ENCODE measurements at places on chromosomes 4 and X.

GRCh38 chr4:25915353-25915705, 1.3 kb downstream of the SMIM20 start:
- no peak for DNase-seq

DNA sequence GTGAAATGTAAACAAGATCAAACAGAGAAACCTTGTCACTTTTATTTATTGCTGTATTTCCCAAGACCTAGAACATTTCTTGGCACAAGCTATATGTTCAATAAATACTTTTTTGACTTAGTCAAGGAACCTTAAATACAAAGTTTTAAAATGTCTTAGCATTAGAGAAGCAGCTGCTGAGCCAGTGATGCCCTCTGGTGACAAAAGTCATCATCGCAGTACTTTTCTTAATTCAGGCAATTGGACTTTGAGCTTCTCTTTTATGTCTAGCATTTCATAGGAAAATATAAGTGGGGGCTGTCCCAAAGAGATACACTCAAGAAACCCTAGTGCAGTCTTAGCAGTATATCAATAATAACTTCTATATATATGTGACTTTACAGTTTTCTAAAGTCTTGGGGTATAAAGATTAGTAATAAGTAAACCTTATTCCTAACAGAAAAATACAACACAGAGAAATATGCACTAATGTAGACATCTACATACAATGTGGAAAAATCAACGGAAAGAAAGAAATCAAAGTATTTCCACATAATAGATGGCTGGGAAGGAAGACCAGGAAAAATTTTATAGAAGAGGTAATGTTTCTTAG, 118.4 kb downstream of the DTHD1 start:
- peak; percentile 48 for DNase-seq

DNA sequence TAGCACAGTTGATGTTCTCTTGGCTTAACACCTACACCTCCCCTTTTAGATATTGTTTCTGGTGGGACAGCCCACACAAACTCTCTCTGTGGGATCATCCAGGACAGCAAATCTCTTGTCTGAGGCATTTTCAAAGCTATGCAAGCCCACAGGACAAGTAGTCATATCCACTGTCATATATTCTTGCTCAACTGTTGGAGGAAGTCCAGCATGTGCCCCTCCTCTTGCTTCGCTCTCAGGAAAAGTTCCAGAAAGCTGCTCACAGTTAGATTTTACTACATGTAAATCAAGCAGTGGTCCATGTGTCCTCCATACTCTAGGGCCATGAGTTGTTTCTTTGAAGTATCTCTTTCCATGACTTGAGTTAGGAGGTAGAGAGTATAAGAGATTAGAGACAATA, 260.7 kb downstream of the INPP4B start:
- DNase-seq: no peak

DNA sequence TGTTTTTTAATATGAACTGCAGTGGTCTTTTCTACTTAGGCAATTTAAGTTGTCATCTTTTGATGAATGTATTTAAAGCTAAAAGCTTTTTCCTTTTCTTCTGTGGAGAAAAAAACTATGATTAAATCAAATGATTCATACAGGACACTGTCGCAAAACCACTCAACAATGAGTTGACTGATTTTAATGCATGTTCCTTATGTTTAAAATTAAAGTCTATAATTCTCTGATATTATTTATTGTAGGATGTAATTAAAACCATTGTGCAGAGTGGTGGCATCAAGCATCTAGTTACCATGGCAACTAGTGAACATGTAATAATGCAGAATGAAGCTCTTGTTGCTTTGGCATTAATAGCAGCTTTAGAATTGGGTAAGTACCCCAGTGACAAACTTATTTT, 172.5 kb downstream of the RAP1GDS1 start:
- DNase-seq: no peak

GRCh38 chr4:36420111-36420679, 138.8 kb downstream of the DTHD1 start:
- no peak for DNase-seq

DNA sequence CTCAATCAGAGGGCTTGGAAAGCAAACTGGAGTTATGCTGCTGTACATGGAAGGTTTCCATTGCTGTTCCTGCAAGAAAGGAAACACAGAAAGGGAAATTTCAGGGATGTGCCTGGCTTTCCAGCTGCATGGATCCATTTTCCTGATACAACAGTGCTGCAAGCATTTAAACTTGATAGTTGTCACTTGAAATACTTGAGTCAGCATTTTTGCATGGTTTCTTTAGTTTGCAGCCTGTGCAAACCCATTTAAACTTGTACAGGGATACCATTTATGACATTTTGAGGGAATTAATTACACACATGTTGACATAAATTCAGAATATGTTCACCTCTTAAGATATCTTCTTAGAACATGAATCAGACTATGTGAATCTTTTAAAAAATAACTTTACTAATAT, 131.1 kb upstream of the RASGEF1B start:
- no peak for DNase-seq

- no peak for DNase-seq
Observed at GRCh38 chr4:164377277-164377676, 376.7 kb upstream of the SMIM31 start.

- no peak for DNase-seq
Observed at GRCh38 chr4:177558995-177559394, 116.8 kb upstream of the AGA start.

GRCh38 chrX:71098302-71098701, 2.7 kb downstream of the FOXO4 start:
- peak; percentile 67 for DNase-seq

DNA sequence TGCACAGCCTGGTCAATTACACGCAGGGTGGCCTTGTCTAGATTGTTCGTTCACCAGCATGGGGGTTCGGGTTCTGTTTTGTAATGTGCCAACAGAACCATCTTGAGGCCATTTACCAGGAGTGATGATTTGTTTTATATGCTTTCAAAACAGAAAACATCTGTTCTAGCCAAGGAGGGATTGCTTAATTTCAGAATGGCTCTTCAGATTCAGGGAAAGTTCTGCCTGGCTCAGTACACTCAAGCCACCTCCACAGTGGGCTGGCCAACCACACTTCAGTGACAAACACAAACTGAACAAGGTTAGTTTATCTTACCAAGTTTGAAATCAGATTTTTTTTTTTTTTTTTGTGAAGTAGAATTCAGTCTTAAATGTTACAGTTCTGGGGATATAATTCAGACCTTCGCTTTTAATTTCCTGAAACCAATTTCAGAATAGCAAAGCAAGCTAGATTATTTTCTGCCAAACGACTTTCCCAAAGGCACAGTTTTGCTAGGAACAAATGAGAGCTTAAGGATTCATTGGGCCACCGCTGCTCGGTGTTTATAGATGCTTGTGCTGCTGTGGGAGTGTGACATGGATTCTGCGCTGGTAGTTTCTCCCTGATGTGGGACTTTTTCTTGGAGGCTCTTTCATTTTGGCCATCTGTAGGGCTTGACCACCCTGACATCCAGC, 23.4 kb downstream of the SMS start:
- DNase-seq: no peak

- DNase-seq: no peak
Observed at GRCh38 chr4:4666187-4666586, 124.3 kb upstream of the STX18 start.

DNA sequence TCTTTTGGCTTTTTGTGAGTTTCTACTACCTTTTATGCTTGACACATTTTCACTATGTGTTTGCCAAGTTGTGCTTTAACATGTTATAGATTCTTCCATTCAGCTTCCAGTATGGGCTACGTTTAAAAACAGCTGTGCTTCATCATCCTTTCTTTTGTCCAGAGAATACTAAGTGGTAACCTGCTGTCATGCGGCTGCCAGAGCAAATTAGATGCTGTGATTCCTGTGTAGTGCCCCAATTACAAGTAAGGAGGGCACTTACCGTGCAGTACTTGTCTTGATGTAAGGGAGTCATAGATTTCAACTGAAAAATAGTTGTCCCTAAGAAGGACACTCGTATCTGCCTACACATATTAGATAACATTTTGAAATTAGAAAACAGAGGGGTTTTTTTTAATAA, 531.8 kb upstream of the GALNTL6 start:
- no peak for DNase-seq

GRCh38 chr4:16123356-16124084, 39.7 kb upstream of the PROM1 start:
- no peak for DNase-seq

GRCh38 chrX:63720293-63720692, 64.7 kb downstream of the ARHGEF9 start:
- no peak for DNase-seq

GRCh38 chrX:54808109-54808604, 612 bp downstream of the MAGED2 start:
- peak; percentile 3 for DNase-seq

DNA sequence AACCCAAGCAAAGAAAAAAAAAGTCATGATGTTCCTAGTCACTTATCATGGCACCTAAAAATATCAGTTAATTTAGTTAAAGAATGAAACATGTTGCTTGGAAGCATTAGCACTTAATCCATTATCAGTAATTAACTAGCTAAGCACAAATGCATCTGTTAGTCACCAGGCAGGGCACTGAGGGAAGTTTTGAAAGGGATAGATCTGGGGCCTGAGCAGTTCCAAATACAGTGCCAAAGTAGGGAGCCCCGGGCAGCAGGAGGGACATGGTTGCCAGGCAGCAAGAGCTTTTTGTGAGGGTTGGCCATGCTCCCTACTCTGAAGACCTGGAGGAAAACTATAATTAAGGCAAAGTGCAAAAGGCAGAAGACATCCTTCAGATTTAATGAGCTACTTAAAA, 62.0 kb downstream of the PHKA1 start:
- no peak for DNase-seq

- DNase-seq: peak; percentile 8
Observed at GRCh38 chrX:110665223-110666002, 130.2 kb downstream of the CHRDL1 start.

GRCh38 chr4:37697566-37697965, 11.4 kb upstream of the RELL1 start:
- no peak for DNase-seq

DNA sequence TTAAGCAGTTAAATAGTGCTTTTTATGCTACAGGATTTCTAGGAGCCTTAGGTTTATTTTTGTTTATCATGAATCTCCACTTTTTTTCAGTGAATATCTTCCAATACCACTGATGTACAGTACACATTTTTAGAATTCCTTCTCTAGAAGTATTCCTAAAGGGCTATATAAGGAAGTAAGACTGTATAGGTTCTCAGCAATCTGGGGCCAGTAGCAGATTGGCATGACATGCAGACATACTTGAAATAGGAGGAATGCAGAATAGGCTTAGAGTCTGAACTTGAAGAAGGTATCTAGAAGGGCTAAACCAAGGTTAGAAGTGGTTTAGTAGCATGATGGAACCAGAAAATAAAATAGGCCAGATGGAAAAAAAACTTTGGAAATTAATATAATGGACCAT, 29.8 kb downstream of the HEPH start:
- no peak for DNase-seq

- DNase-seq: no peak
Observed at GRCh38 chr4:143554728-143555597, 41.5 kb downstream of the SMARCA5 start.

- no peak for DNase-seq
Observed at GRCh38 chr4:67204441-67204840, 340.9 kb downstream of the CENPC start.

GRCh38 chr4:86483773-86484172, 110.3 kb upstream of the PTPN13 start:
- no peak for DNase-seq

GRCh38 chr4:61671599-61671998, 471.5 kb downstream of the ADGRL3 start:
- DNase-seq: no peak

- peak; percentile 16 for DNase-seq
Observed at GRCh38 chr4:119093042-119093827, 42.4 kb upstream of the MYOZ2 start.

All from inflammatory macrophage treated with lipopolysaccharide for 4 hours (primary cell).